ENCODE measurements at places on chromosomes 11 and 22.
A peak's percentile ranks its signal among the peaks of the same experiment; 100 is the strongest.

- no peak for DNase-seq
Observed at GRCh38 chr11:117392001-117392690, 64.5 kb downstream of the CEP164 start.

GRCh38 chr11:134139303-134139872 lies 70.5 kb downstream of the JAM3 start:
- no peak for DNase-seq

- DNase-seq: no peak
Observed at GRCh38 chr11:120807414-120808150, 216.3 kb upstream of the TBCEL start.

GRCh38 chr11:96366024-96366423 lies 23.0 kb upstream of the MAML2 start:
- DNase-seq: no peak

DNA sequence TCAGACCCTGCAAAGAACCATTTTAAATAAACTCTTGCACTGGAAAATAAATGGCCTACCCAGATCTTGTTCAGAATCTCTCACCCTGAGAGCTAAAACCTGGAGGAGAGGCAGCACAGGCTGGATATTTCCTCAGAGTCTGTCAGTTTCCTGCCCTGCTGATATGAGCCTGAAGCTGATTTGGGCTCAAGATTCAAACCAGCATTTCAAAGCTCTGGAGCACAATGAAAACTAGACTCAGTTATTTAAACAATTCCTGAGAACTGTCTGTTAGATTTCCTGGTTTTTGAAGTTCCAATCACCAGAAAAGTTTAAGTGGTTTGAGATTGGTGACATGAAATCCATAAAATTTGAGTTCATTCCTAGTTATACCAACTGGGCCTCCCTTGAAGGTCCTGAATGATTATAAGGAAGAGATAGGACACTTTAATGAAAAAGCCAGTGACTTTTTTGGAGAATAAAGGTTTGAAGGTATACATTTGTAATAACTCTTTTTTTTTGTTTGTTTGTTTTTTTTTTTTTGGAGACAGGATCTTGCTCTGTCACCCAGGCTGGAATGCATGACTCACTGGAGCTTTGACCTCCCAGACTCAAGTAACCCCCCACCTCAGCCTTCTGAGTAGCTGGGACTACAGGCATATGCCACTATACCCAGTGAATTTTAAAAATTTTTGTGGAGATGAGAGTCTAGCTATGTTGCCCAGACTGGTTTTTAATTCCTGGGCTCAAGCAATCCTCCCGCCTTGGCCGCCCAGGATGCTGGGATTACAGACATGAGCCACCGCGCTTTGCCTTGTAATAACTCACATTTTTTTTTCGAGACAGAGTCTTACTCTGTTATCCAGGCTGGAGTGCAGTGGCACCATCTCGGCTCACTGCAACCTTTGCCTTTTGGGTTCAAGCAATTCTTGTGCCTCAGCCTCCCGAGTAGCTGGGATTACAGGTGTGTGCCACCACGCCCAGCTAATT lies 8.0 kb upstream of the ESAM start:
- no peak for DNase-seq

DNA sequence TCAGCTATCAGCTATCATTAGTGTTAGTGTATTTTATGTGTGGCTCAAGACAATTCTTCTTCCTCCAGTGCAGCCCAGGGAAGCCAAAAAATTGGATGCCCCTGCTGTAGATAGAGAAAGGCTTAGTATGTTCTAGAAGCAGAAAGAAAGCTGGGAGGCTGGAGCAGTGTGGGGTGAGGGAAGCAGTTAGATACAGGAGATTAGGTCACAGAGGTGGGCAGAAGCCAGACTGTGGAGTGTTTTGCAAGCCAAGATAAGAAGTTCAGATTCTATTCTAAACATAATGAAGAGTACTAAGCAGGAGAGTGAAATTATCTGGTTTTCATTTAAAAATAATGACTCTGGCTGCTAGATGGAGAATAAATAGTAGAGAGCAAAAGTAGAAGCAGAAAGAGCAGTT lies 381.7 kb downstream of the DCDC1 start:
- DNase-seq: no peak

DNA sequence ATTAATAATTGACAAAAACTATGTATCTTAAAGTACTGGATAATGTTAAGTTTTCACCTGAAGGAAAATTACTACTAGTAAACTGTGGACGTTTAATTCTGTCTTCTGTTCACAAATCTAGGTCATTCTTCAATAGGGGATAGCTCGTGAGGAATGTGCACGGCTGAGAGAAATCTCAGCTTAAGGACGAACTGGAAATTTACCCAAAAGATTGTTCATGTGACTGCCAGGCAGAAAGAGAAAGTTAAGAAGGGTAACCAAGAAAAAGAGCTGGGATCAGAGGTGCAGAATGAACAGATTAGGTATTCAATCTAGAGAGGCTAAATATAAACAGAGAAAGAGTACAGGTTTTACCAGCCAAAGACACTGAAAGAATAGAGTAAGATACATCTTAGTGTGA lies 245.3 kb downstream of the CASP12 start:
- DNase-seq: no peak

- no peak for DNase-seq
Observed at GRCh38 chr11:80365076-80365725, 924.4 kb upstream of the TENM4 start.

DNA sequence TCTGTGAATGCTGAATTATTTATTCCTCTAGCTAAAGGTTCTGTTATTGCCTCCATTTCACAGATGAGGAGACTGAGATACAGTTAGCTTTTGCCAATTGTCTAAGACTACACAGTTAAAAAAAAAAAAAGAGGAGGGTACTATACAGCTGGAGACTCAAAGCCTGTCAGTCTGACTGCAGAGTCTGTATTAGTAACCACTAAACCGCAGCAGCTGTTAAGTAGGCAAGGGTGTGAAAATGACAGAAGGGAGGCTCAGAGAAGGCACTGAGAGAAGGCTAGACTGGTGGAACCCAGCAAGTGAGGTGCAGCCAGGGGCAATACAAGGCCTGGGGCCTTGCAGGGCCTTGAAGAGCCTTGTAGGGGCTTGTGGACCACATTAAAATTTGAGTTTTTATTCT lies 181.2 kb downstream of the CSNK2A3 start:
- DNase-seq: peak; percentile 4

DNA sequence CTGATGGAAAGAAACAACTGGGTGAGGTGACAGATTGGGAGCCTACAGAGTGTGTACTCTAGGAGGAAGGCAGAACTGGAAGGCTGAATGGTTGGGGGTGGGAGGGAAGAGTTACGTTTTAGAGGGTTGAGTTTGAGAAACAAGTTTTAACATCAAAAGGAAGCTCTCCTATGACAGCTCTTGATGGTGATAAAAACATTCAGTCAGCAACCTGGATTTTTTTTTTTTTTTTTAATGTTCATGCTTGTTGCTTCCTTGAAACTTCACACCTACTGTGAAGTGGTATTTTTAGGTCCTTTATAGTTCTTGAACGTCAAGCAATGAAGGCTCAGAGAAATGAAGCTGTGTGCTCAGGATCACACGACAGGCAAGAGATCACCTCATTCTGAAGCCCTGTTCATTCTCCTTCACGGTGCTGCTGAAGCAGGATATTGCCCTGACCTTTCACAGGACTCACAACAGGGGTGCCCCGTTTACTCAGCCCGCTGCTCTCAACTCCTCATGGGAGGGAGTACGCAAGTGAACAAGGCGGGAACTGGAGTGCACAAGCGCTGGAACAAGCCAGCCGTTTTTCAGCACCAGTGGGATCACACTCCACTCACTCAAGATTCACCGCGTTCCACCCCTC lies 1.6 kb upstream of the TMEM109 start:
- DNase-seq: no peak

Measured in stimulated activated CD8-positive, alpha-beta memory T cell treated with anti-CD3 and anti-CD28 coated beads, Interleukin-4, amount 100 ng/mL, for 4 hours (primary cell).